Midbrain (tissue), 1 donor: ENCODE measurements at places on chromosomes 1 and 21.

- no peak for DNase-seq
Observed at GRCh38 chr1:108590957-108591356, 31.1 kb downstream of the EEIG2 start.

- DNase-seq, result no peak
Observed at GRCh38 chr21:30943243-30943642, 61.9 kb upstream of the KRTAP11-1 start.

- DNase-seq, result no peak
Observed at GRCh38 chr1:154117642-154118041, 37.2 kb downstream of the NUP210L start.

DNA sequence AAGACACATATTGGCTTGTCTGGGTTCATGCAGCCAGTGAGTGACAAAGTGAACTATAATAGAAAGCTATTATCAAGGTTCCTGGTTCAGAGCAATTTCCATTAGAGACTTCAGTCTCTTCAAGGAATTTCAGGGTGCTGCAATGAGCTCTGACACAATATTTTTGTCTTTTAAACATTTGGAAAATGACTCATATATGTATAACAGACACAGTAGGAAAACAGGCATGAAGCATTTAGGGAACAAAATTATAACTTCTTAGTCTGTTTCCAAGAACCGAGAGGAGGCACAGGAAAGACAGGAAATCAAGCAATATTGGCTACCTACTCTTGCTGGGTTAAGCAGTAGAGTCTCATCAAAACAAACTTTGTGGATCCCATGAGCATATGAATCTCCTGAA is 170.4 kb downstream of the PTPRC start:
- no peak for DNase-seq

- DNase-seq, result no peak
Observed at GRCh38 chr1:223074445-223075300, 68.4 kb downstream of the TLR5 start.

DNA sequence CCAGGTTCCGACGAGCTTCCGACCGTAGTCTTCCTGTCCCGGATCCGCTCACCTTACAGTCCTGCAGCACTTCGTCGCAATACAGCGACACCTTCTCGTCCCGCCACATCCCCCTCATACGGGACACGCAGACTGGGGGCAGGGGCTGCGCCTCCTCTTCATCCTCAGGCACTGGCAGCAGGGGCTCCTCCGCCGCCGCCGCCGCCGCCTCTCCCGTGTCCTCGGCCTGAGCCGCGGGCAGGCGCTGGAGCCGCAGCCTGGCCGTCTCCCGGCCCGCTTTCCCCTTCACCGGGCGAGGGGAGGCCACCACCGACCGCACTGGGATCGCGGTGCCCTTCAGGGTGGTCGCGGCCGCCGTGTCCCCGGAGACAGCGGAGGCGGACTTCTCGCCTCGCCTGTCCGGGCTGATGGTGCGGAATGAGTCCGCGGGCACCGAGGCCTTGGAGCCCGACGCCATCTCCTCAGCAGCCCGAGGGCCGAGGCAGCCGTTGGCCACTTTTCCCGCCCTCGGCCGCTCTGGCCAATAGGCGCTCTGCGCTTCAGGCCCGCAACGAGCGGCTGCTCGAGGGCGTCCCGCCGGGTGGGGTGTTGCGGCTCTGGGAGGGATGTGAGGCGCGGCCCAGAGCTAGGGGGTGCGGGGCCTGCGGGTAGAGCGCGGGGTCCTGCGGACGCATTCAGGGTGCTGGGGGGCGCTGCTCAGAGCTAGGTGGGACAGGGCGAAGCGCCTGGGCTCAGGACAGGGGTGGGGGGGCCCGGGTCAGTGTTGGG is at the start of gene SHCBP1L:
SHCBP1L (minus strand) TSS at position 490 of the 768 bp plus-strand sequence; CDS start at position 457, 33 bp downstream.
- DNase-seq, result no peak

DNA sequence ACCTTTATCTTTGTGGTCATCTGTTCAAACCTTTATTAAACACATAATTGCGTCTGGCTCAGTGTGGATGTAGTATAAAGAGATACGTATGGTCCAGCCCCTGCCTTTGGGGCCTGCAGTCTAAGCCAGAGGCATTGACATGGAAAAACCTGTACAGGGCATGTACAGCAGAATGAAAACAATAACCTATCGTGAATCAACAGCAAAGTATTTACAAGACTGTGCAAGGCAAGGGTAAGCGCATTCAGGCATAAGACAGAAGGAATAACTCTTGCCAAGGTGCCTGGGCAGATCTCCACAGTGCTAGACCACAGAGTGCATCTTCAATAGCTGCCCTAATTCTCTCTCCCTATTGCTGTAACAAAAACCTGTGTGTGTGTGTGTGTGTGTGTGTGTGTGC is 35.5 kb downstream of the KIRREL1 start:
- DNase-seq, result no peak

GRCh38 chr1:226657895-226658545 is 81.1 kb downstream of the ITPKB start:
- DNase-seq, result peak; percentile 91

DNA sequence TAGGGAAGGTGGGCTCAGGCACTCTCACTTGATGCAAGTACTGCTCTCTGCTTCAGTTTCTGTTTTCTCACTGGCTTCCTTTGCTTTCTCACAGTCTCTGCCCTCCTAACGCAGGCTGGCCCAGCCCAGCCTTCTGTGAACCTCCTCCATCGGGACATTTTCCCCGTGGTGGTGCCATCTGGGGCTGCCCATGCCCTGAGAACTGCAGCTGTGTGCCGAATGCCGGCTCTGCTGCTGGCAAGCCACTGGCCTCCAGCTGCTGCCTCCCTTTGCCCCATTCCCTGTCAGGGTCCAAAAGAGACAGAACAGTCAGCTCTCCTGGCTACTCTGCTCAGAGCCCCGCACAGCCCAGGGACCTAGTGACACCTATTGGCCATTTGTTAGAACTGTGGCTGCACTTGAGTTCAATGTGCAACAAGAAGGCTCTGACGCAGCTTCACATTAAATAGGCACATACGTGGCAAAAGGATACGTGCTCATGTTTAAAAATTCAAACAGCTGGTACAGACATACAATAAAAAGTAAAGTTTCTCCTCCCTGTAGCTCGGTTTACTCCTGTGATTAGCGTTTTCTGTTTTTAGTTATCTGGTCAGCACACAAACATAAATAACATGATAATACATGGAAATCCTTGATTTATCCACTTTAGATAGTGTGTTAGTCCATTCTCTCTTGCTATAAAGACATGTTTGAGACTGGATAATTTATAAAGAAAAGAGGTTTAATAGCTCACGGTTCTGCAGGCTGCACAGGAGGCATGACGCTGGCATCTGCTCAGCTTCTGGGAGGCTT is 46.6 kb downstream of the FCRL5 start:
- DNase-seq, result peak; percentile 44

GRCh38 chr1:163197022-163197421 is 5.7 kb downstream of the RGS5 start:
- no peak for DNase-seq

- peak; percentile 56 for DNase-seq
Observed at GRCh38 chr1:92877792-92878191, 46.0 kb downstream of the RPL5 start.

DNA sequence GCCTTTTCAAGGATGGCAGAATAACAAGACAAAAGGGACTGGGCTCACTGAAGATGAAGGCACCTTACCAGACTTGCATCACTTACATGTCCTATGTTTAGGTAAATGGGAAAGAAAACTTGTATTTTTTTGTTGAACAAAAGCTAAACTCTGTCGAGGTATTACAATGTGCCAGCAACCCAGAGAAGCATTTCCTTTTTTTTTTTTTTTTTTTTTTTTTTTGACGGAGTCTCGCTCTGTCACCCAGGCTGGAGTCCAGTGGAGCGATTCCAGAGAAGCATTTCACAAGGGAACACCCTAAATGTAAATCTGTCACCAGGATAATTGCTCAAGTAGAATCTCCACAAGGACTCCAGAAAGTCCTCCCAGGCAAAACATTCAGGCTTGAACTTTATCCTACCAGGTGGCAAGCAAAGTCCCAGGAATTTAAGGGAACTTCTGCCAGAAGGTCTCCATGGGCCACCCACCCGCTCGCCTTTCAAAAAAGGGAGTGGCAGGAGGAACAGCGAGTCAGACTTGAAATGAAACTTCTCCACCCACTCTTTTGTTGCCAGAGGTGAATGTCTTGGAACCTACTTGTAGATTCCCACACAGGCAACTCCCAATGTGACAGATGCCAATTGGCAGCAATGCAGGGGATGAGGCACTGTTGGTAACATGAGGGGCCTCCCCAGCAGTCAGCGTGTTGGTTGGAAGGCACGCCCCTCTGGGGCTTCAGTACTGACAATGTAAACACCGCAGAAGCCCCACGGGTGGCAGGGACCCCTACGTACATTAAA is 125.0 kb downstream of the TIAM1 start:
- DNase-seq, result no peak

GRCh38 chr1:175514387-175514953 is 228.9 kb downstream of the TNR start:
- no peak for DNase-seq

- DNase-seq, result no peak
Observed at GRCh38 chr21:38599381-38599975, 101.2 kb upstream of the ERG start.

- peak; percentile 77 for DNase-seq
Observed at GRCh38 chr1:110554871-110555801, 36.2 kb upstream of the KCNA10 start.
